ENCODE measurements at places on chromosomes 1 and 21.

DNA sequence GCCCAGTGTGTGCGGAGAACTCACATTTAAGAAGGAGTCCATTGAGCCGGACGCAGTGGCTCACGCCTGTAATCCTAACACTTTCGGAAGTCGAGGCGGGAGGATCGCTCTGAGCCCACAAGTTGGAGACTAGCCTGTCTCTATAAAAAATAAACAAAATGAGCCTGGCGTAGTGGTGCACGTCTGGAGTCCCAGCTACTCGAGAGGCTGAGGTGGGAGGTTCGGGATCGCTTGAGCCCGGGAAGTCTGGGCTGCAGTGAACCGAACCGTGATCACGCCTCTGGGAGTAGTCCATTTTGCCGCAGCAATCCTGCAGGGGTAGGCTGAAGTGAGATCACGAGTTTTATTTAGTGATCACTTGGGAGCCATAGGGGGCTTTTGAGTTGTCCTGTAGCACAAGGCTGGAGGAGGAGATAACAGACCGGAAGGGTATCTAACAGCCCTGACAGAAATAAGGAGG, 497 bp upstream of the FUCA1 start:
- no peak for DNase-seq

DNA sequence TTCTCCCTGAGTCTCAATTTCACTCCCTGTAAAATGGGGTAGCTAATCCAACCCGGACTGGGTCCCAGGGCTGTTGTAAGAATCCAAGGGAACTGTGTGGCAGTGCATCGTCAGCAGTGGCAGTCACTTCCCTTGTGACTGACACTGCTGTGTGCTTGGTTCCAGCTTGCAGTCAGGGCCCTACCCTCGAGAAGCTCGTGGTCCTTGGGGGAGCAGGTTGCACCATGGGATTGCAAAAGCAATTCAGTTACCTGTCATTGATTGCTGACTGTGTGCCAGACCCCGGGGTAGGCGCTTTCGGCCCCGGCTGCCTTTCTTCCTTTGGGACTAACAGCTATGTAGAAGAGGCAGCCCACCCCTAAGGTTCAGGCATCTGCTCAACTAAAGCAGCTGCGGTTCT, 2.9 kb downstream of the PTPRF start:
- no peak for DNase-seq

GRCh38 chr21:45041351-45041805, 33.0 kb upstream of the ADARB1 start:
- DNase-seq = no peak

GRCh38 chr1:44740179-44740617, 561 bp downstream of the KIF2C start:
- no peak for DNase-seq

GRCh38 chr1:26991310-26992116, 2.0 kb upstream of the TRNP1 start:
- DNase-seq = no peak

DNA sequence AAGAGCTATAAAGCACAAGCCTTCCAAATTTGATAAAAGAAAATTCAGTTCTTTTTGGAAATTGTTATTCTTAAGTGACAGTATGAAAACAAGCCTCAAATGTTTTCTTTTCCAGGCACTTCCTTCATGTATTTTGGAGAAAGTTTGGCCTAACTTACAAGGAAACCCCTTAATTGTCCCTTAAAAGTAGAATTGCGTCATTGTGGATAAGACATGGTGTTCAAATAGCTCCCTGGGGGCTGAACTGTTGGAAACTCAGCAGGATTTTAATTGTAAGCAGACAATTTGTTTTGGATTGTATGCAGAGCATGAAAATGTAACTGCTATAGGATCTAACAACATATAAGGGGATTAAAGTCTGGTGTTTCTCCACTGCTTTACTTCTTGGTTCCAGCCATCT, 35.4 kb upstream of the FGGY start:
- no peak for DNase-seq

GRCh38 chr1:67250051-67250653, 57.5 kb upstream of the IL12RB2 start:
- no peak for DNase-seq

All from bone marrow (tissue), 2 donors.